Endodermal cell (in vitro differentiated cells): ENCODE measurements at places on chromosomes 7 and 10. TPM values are rescaled to one million over a fixed set of nuclear protein-coding genes. Genes with fewer than 3 reads are reported as not detected.

DNA sequence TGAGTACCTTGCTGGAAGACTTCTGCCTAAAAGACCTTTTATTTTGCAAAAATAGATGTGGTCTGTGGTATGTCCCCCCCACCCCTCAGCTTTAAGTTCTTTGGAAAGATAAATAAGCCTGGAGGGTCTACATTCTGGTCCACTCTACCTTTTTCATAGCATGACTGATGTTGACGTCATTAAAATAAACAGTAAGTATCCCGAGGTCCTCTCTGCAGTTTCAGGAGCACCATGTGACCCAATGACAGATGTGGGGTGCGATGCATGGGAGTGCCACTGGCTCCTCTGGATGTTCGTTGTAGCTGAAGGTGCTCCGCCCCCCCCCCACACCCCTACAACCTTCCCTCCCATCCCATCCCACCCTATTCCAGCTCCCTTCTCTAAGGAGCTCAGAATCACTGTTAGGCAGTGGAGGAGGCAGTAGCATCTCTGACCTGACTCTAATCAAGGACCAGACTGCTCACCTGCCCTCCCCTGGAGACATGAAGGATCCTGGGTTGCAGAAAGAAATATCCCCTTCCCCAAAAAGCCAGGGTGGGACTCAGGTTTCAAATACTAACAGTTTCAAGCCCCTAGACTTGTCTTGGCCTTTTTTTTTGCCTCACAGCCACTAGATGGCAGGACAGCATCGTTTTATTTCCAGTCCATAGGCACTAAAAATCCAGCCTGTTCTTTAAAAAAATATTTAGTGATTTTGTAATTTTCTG is 25.1 kb downstream of the CASP7 start:
- H3K36me3 ChIP-seq: peaks cover 13% of the 10 kb centered on the region
- peaks cover 2% of the 10 kb centered on the region for H3K4me1 ChIP-seq
- no peak overlapping the region for H3K4me3 ChIP-seq
- H3K27ac ChIP-seq: no peak overlapping the region
- peak; percentile 69 for DNase-seq

- DNase-seq: no peak
- H3K27ac ChIP-seq: no peak overlapping the region
- H3K27me3 ChIP-seq: no peaks in the 10 kb centered on the region
- H3K4me3 ChIP-seq: no peak overlapping the region
These were observed 48.4 kb downstream of the FGFBP3 start for GRCh38 chr10:91860885-91861284.

- H3K27me3 ChIP-seq: no peaks in the 10 kb centered on the region
- H3K36me3 ChIP-seq: no peaks in the 10 kb centered on the region
- H3K27ac ChIP-seq: no peak overlapping the region
- DNase-seq: no peak
These were observed 108.3 kb downstream of the EGFR start for GRCh38 chr7:55127135-55127551.

GRCh38 chr7:38973760-38974159 is 3.9 kb upstream of the POU6F2 start:
- no peak for DNase-seq
- no peaks in the 10 kb centered on the region for H3K4me1 ChIP-seq
- peaks cover 18% of the 10 kb centered on the region for H3K27me3 ChIP-seq
- H3K4me3 ChIP-seq: no peak overlapping the region
- no peak overlapping the region for H3K27ac ChIP-seq

DNA sequence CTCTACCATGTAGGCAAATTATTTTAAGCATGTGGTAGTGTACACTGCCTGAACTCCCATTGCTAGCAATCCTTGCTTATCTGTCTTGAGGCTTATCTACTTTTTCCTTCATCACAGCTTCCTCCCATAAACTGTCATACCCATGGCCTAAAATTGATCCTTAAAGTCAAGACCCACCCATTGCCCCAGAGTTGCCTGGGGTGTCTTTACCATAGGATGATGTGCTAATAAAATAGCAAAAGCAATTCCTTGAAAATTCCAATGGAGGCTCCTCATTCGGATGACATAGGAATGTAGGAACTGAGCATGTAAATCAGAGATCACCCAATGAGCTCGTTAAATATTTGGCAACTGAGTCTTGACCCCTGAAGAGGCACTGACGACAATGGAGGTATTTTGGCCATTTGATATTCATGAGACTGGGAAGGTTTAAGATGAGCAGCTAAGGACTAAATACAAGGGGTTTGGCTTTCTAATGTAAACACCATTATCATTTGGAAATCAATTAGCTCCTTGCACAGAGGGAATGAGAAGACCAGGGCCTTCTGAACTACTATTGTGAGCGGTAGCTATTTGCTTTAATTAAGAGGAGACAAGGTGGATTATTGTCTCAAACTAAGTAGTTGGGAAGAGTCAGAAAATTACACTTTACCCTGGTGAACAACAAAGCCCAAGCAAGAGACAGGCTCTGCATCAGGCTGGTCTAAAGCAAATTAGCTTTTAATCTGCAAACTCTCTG is 234.9 kb downstream of the GATA3 start:
- no peaks in the 10 kb centered on the region for H3K36me3 ChIP-seq
- H3K27ac ChIP-seq: no peak overlapping the region
- H3K27me3 ChIP-seq: no peaks in the 10 kb centered on the region
- no peak for DNase-seq
- no peak overlapping the region for H3K4me3 ChIP-seq

- H3K27ac ChIP-seq: no peak within 1 kb of the TSS
- DNase-seq: peak; percentile 90
These were observed at the start of gene TMEM229A for GRCh38 chr7:124032369-124033094. TMEM229A (minus strand) TSS chr7:124033067; CDS start chr7:124033003, 64 bp downstream.

DNA sequence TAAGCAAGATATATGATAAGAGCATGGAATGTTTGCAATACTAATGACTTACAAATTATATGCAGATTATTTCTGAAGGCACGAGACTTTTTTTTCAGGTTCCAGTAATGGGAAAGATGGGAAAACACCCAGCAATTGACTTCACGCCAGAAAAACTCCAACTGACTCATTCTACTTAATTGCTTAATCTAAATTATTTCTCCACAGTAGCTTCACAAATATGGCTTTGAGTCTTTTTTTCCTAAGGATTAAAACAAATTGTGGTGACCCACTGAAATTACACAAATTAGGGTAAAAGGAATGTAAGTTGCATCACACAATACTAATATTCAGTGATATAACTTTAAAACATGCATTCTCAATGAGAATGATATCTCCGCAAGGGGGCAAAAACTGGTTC is 138.7 kb downstream of the GNAI1 start:
- H3K27me3 ChIP-seq: no peaks in the 10 kb centered on the region
- H3K36me3 ChIP-seq: no peaks in the 10 kb centered on the region
- no peaks in the 10 kb centered on the region for H3K4me1 ChIP-seq

GRCh38 chr7:96707901-96708774 is 1.5 kb downstream of the SEM1 start:
- no peaks in the 10 kb centered on the region for H3K27me3 ChIP-seq
- DNase-seq: no peak
- peak overlapping the region; percentile 87 for H3K4me3 ChIP-seq
- peaks cover 38% of the 10 kb centered on the region for H3K36me3 ChIP-seq
- H3K4me1 ChIP-seq: no peaks in the 10 kb centered on the region

GRCh38 chr10:30727524-30727923 is 98.0 kb upstream of the LYZL2 start:
- no peaks in the 10 kb centered on the region for H3K36me3 ChIP-seq
- no peak overlapping the region for H3K27ac ChIP-seq
- no peaks in the 10 kb centered on the region for H3K27me3 ChIP-seq

- H3K36me3 ChIP-seq: no peaks in the 10 kb centered on the region
- no peaks in the 10 kb centered on the region for H3K4me1 ChIP-seq
- no peak overlapping the region for H3K4me3 ChIP-seq
- peaks cover 16% of the 10 kb centered on the region for H3K27me3 ChIP-seq
- no peak overlapping the region for H3K27ac ChIP-seq
- DNase-seq: no peak
These were observed 65.9 kb downstream of the GOLGA7B start for GRCh38 chr10:97915346-97916131.

DNA sequence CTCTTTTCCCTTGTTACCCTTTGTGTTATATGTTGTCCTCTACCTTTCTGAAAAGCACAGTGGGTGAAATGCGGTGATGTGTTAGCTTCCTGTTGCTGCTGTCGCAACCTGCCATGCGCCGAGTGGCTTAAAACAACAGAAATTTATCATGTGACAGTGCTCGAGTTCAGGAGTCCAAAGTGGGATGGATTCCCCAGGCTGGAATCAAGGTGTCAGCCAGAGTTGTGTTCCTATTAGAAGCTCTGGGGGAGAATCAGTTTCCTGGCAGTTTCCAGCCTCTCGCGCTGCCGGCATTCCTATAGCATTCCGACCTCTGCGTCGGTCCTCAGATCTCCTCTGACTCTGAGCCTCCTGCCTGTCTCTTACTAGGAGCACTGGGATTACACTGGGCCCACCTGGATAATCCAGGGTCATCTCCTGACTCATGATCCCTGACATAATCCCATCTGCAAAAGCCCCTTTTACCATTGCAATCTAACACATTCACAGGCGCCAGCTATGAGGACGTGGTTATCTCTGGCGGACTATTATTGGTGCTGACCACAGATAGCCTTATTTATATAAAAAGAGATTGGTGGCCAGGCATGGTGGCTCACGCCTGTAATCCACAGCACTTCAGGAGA is 207.5 kb downstream of the CUX1 start:
- DNase-seq: peak; percentile 65
- no peaks in the 10 kb centered on the region for H3K27me3 ChIP-seq
- H3K4me3 ChIP-seq: no peak overlapping the region
- no peaks in the 10 kb centered on the region for H3K4me1 ChIP-seq
- no peak overlapping the region for H3K27ac ChIP-seq
- H3K36me3 ChIP-seq: peaks cover 18% of the 10 kb centered on the region

DNA sequence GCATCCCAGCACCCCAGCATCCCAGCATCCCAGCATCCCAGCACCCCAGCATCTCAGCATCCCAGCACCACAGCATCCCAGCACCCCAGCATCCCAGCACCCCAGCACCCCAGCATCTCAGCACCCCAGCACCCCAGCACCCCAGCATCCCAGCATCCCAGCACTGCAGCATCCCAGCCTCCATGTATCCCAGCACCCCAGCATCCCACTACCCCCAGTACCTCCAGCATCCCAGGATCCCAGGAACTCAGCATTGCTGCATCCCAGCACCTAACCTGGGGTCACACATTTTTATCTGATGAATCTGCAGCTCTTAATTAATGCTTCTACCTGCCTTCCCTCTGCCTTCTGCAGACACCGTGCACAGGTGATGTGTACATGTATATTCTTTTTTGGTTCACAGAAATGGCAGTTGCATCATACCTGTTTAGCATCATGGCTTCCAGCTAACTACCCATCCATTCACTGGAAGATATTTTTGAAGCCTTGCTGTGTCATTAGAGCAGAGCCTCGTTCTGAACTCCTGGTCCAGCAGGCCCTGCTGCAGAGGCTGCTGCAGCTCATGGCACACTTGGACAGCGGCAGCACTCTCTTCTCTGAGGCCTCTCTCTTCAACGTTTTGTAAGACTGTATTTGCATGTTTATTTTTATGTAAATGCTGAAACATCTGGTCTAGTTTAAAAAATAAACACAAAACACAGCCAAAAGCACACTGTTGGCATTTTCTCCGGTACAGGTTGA is 4.6 kb upstream of the CFAP46 start:
- no peak overlapping the region for H3K27ac ChIP-seq
- no peak for DNase-seq
- no peak overlapping the region for H3K4me3 ChIP-seq

DNA sequence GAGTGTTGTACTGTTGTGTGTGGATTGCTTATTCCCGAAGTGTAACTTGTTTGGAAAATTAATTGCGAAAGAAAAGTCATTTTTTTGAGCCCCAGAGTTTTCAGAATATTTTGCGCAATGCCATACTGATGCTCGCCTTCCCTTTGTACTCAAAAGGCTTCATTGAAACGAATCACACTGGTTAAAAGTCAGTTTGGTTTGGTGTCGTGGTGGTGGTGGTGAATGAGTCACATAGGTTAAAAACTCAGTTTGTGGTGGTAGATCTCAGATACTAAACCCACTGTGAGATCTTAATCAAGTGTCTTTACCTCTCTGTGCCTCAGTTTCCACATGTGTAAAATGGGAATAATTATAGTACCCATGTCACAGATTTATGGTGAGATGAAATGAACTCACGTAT is 61.1 kb upstream of the IL6 start:
- no peaks in the 10 kb centered on the region for H3K27me3 ChIP-seq
- no peak overlapping the region for H3K4me3 ChIP-seq
- no peak overlapping the region for H3K27ac ChIP-seq
- peaks cover 32% of the 10 kb centered on the region for H3K4me1 ChIP-seq

- no peaks in the 10 kb centered on the region for H3K27me3 ChIP-seq
- peak; percentile 59 for DNase-seq
- no peaks in the 10 kb centered on the region for H3K4me1 ChIP-seq
These were observed 8.2 kb downstream of the TPK1 start for GRCh38 chr7:144827621-144828020.

DNA sequence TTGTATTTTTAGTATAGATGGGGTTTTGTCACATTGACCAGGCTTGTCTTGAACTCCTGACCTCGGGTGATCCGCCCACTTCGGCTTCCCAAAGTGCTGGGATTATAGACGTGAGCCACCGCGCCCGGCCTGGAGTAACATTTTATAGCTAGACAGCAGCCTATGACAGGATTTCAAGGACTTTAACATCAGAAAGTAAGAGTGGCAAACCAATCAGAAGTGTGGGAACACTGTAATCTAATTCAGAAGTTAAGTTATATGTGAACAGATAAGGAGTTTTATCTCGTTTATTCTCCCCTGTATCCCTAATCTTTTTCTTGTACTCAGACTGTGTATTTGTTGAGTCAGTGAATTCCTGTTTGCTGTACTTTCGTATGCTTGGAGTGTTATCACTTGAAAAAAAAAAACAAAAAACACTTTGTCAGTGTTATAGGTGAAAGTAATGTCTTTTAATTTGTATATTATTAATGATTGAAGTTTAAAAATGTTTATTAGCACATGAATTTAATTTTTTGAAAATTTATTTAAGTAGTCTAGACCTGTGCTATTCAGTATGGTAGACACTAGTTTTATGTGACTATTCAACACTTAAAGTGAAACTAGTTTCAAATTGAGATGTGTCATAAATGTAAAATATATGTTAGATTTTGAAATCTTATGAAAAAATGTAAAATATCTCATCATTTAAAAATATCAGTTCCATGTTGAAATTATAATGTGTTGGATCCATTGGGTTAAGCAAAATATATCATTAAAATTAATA is 38.6 kb downstream of the RSBN1L start:
- no peak overlapping the region for H3K27ac ChIP-seq
- DNase-seq: no peak
- H3K36me3 ChIP-seq: peaks cover 17% of the 10 kb centered on the region
- no peaks in the 10 kb centered on the region for H3K27me3 ChIP-seq

The RBM20 gene
- total RNA-seq: 7.0 to 16.0 TPM (median 7.7 TPM) in 3 replicates

The CRYGN gene
- 3.9 and 4.4 TPM in 2 replicates for total RNA-seq

The MAGI2 gene
- total RNA-seq: 18.7 and 19.2 TPM in 2 replicates

The GPC2 gene
- total RNA-seq: 36.1 and 39.3 TPM in 2 replicates

The ZWINT gene
- total RNA-seq: 30.4 to 83.5 TPM (median 78.5 TPM) in 3 replicates

The NPVF gene
- not detected in 3 replicates for total RNA-seq

The PPP1R17 gene
- 0.36 and 0.44 TPM in 2 replicates for total RNA-seq

The ALOX5 gene
- 0.31 to 1.0 TPM (median 0.33 TPM) in 3 replicates for total RNA-seq

The CYP2C19 gene
- total RNA-seq: 0.22 TPM in 1 of 2 replicates, not detected in the other

The SORBS1 gene
- total RNA-seq: 15.5 to 16.7 TPM (median 15.6 TPM) in 3 replicates

The RPS24 gene
- total RNA-seq: 1,447 to 1,695 TPM (median 1,485 TPM) in 3 replicates
